NCI-H1436 treated with DMSO at 0.1 percent for 48 hours (cell line): ENCODE measurements at places on chromosomes 13 and 19.
A peak's percentile ranks its signal among the peaks of the same experiment; 100 is the strongest.

- peak; percentile 57 for DNase-seq
Observed at GRCh38 chr19:6065685-6066374, 44.5 kb downstream of the RFX2 start.

DNA sequence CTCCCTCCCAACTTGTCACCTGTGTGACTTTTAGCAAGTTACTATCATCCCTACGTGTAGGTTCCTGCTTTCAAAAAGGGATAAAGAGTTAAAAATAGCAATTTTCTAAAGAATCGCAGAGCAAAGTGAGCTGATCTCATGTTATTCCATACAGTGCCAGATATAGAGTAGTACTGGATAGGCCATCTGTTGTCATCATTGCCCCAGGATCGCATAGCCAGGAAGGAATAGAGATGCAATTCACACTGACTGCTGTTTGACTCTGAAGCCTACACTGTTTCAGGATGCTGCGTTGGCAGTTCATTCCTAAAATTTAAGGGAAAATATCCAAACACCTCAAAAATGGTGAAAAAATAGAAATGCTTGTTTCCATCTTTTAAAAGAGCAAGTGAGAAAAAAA is 138.9 kb downstream of the SHISA2 start:
- DNase-seq = no peak

DNA sequence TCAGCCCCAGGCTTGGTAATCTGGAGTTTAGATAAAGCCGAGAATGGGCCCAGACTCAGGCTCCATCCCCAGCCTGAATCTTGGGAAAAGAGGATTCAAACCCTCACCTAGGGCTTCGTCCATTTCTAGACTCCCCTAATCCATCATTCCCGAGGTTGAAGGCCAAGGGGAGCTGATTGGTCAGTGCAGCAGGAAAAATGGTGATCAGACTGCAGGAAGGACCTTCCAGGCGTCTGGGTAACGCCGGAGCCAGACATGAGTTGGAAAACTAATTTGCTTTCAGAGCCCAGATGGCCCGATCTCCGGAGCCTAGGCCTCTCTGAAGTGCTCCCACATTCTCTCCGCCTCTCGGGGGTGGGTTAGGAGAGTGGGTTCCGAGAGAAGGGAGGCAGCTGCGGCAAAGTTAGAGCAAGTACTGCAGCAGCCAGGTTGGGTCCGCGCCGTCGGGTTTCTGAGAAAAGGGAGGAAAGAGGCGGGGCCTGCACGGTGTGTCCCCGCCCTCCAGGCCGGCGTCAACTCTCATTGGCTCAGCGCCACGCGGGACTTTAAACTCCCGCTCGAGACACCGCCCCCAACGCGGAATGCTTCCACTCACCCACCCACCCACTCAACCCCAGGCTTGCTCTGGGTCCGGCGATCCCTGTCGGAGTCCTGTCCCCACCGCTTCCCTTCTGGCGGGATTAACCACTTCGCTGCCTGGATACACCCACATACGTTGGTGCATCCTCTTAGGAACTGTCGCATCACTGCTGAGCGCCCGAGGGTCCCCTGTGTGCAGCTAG is 788 bp upstream of the RTBDN start:
- no peak for DNase-seq

- DNase-seq = peak; percentile 22
Observed at GRCh38 chr19:55206664-55207500, 2.4 kb downstream of the PTPRH start.

DNA sequence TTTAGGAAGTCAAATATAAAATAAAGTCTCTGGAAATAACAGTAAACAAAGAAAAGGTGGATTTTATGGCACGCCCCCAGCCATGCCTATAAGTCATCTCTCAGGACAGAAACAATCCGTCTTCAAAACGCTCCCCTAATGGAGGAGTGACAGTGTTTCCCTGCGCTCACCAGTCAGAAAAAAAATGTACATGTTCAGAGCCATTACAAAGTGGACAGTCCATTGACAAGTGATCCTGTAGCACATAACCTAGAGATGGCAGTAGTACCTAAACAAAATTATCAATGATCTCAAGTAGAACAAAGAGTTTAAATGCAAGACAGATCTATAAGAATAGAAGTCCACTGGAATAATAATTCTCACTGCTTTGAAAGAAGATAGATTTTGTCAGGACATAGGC is 891.7 kb upstream of the MIR17HG start:
- DNase-seq = no peak

- no peak for DNase-seq
Observed at GRCh38 chr13:108044954-108045353, 170.4 kb downstream of the LIG4 start.

- DNase-seq = peak; percentile 71
Observed at GRCh38 chr19:52336117-52336790, at the start of gene ZNF610. TSS of gene ZNF610 (plus strand) at chr19:52336243. CDS start at chr19:52349173, 12,930 bp downstream.

DNA sequence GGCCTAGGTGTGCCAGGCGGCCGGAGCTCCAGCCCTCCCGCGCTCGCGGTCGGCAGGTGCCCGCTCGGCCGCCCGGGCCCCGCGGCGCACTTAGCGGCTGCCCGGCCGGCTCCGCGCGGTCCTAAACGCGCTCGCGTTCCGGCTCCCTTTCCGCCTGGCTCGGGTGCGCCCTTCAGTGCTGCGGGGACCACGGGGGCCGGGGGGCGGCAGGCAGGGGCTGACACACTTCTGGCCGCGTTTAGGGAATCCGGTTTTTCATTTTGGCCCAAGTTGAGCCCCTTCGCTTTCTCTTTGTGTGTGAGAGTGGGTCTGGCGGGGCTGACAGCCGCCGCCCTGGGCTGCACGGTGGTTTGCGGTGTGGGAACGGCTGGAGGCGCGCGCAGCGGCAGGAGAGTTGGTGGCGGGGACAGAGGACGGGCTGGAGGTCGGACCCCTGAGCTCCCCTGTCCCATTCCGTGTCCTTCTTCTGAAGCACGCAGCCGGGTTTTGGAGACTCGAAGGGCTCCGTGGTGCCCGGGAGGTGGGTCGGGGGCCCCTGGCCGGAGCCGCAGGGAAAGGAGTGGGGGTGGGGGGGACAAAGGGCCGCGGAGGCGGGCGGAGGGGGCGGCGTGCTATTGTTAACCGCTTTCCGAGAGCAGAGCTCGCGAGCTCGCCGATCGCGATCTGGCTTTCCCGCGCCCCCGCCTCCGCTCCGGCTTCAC is 3.1 kb downstream of the FGF9 start:
- DNase-seq = no peak

- DNase-seq = no peak
Observed at GRCh38 chr13:30341815-30342570, 34.6 kb upstream of the KATNAL1 start.

GRCh38 chr19:2547033-2547680 is 71.2 kb downstream of the GADD45B start:
- no peak for DNase-seq

DNA sequence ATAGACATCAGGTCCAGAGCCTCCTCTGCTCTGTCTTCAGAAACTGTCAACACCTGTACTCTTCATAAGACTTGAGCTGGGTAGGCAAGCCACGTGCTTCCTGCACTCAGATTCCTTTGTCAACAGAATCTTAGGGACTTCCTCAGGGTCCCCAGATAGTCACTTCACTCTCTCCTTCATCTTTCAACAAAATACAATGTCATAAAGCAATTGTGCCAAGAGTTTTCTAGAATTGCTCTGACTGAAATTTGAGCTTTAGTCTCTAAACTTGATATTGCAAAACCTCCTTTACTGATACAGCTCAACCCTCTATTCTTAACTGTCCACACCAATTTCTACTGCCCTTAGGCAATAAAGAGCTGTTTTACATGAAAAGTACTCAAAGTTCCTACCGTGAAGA is 179.9 kb downstream of the IRS2 start:
- no peak for DNase-seq

DNA sequence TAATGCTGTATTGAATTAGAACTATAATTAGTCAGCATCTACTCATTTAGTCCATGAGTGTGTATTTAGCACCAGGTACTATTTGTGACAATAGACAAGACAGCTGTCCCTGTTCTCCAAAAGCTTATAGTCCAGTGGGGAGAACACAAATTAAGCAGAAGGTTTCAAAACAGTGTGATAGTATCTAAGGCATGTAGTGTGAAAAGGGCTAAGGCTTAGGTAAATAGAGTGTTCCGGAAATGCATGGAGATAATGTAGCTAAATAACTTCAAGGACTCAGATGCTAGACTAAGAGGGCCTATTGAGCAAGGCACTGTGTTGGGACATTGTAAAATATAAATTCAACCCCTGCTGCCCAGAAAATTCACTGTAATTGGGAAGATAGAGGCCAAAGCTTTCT is 144.1 kb upstream of the MIR17HG start:
- no peak for DNase-seq

DNA sequence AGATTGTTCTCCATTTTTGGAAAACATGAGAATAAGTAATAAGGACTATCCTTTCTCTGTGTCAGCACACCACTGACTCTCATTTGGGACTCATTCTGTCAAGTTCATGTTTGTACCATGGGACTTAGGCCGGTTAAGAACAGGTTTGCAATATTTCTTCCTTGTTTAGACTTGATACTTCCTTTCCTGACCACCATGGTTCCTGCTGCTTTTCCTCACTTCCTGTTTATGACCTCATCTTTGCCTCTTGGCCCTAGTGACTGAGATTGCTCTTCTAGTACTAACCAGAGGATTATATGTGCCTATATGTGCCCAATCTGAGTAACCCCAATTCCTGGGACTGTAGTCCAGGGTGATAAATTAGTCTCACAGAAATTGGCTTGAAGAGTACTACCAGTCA is 32.5 kb upstream of the NDFIP2 start:
- DNase-seq = no peak
